Stimulated activated CD4-positive, alpha-beta T cell treated with anti-CD3 and anti-CD28 coated beads, Interleukin-12 subunit alpha, Interleukin-12 subunit beta, amount 100 ng/mL, for 48 hours (primary cell): ENCODE measurements at places on chromosomes 5 and 9.

- DNase-seq, result no peak
Observed at GRCh38 chr9:21690561-21690960, 111.9 kb upstream of the MTAP start.

GRCh38 chr5:95178046-95178651, 106.7 kb downstream of the MCTP1 start:
- DNase-seq, result no peak

GRCh38 chr5:75667586-75667985, 49.7 kb downstream of the POC5 start:
- no peak for DNase-seq

DNA sequence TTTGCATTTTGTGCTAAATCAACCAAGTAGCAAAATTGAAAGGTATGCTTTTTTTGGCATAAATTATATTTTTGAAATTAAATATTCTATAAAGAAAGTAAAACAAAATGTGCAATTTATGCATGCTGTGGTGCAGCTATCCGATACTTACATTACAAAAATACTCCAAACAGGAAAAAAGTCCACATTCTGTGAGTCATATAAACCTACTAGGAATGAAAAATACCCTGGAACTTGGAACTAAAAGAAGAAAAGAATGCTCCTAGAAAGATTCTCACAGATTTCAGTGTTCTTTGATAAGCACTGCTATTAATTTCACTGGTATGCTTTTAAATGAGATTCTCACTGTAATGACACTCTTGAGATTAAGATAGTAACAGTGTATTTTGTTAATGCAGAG, 92.6 kb downstream of the OSMR start:
- no peak for DNase-seq

DNA sequence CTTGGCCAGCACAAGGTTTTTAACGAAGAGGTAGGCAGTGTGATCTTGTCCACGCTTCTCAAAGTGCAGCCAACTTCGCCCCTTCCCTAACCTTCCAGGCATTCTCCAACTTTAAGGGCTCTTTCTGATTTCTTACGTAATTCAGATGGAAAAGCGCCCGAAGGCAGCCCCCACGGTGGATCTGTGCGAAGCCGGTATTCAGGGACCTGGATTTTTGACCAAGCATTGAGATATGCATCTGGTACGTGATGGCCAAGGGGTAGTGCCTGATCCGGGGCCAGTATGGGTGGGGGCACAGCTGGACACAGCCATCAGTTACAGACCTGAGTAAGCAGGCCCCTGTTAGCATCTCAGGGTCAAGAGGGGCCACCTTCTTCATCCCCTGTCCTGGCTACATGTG, 80.0 kb downstream of the AMBP start:
- DNase-seq, result no peak

- no peak for DNase-seq
Observed at GRCh38 chr5:123951582-123951977, 439.6 kb downstream of the CSNK1G3 start.

DNA sequence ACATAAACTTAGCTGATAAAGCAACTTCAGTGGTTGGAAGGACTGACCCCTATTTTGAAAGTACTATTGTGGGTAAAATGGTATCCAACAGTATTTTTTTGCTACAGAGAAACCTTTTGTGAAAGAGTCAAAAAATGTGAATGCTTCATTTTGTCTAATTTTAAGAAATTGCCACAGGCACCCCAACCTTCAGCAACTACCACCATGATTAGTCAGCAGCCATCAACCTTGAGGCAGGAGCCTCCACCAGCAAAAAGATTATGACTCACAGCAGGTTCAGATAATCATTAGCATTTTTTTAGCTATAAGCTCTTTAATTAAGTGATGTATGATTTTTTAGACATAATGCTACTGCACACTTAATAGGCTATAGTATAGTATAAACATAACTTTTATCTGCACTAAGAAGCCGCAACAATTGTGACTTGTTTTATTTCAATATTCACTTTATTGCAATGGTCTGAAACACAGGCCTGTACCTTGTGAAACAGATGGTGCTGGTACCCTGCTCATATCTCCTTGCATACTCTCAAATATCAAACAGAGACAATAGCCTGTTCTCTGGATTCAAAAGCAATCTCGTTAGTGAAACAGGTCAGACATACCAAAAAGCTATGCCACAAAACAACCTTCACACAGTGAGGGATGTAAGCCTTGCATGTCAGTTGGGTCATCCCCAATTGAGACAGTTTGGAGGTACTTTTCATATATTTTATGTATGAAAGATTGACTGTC, 261.2 kb upstream of the FAM174A start:
- no peak for DNase-seq

GRCh38 chr5:120088412-120088811, 375.7 kb upstream of the PRR16 start:
- DNase-seq, result no peak

- no peak for DNase-seq
Observed at GRCh38 chr5:101024299-101024698, 121.2 kb upstream of the ST8SIA4 start.

DNA sequence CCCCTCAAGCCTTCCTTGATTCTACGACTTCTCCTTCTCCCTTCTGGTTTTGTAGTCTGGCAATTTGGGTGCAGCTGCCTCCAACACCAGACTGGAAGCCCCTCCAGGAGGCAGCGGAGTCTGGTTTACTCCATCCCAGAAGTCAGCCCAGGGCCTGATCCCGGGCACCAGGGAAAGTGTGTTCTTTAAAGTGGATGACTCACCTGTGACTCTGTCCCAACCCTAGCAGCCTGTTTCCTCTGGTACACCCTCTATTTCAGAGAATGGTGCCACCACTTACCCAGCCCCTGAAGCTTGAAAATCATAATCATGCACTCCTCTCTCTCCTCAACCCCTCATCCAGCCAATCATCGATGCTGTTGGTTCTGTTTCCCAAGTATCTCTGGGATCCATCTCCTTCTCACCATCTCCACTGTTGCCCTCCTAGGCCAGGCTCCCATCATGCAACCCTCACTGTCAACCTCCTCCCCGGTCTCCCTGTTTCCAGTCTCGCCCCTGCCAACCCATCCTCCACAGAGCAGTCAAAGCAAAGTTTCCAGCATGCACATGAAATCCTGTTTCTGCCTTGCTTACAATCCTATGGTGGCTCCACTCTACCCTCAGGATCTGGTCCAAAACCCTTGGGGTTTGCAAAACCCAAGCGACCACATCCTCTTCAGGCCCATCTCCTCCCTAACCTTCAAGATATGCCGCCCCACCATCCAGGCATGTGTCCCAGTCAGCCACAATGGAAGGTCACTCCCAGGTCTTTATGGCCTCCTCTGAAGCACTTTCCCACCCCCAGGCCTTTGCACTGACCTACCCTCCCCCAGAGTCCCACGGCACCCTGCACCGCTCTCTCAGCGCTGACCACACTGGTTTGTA, 10.5 kb downstream of the LHX6 start:
- no peak for DNase-seq

DNA sequence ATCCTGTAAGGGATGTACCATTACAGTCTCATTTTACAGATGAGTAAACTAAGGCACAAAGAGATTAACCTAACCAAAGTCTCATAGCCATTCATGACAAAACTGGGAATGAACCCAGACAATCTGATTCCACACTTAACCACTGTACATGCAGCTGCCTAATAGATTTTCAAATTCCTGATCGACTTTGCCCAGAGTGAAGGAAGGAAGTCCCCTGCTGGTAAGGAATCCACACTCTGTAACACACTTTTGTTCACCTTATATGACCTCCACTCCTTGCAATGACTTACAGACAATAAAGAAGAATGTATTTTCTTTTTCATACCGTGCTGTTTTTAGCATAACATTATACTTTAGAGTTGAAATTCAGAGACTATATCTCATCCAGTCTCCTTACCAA, 31.3 kb upstream of the PLPP6 start:
- DNase-seq, result no peak
